ENCODE measurements at places on chromosomes 2 and 18. TPM values are rescaled to one million over a fixed set of nuclear protein-coding genes. Genes with fewer than 3 reads are reported as not detected.

The C2orf80 gene
- not detected for total RNA-seq

The FAM161A gene
- 9.3 TPM for total RNA-seq

The AMER3 gene
- not detected for total RNA-seq

The MGAT4A gene
- 16.7 TPM for total RNA-seq

The MRPL33 gene
- 48.3 TPM for total RNA-seq

The B4GALT6 gene
- 46.3 TPM for total RNA-seq

The RTP5 gene
- total RNA-seq: not detected

The LBH gene
- 44.5 TPM for total RNA-seq

The CHRNG gene
- not detected for total RNA-seq

The HNRNPA3 gene
- total RNA-seq: 264 TPM

The MCFD2 gene
- total RNA-seq: 81.9 TPM

The UCN gene
- total RNA-seq: 3.1 TPM

The WDR33 gene
- total RNA-seq: 59.9 TPM

The C2orf81 gene
- total RNA-seq: 8.8 TPM

The FAM228A gene
- 1.1 TPM for total RNA-seq
